ENCODE measurements at places on chromosomes 11 and 22.

- no peak for DNase-seq
These were observed 13.0 kb downstream of the NCF4 start for GRCh38 chr22:36873614-36874308.

DNA sequence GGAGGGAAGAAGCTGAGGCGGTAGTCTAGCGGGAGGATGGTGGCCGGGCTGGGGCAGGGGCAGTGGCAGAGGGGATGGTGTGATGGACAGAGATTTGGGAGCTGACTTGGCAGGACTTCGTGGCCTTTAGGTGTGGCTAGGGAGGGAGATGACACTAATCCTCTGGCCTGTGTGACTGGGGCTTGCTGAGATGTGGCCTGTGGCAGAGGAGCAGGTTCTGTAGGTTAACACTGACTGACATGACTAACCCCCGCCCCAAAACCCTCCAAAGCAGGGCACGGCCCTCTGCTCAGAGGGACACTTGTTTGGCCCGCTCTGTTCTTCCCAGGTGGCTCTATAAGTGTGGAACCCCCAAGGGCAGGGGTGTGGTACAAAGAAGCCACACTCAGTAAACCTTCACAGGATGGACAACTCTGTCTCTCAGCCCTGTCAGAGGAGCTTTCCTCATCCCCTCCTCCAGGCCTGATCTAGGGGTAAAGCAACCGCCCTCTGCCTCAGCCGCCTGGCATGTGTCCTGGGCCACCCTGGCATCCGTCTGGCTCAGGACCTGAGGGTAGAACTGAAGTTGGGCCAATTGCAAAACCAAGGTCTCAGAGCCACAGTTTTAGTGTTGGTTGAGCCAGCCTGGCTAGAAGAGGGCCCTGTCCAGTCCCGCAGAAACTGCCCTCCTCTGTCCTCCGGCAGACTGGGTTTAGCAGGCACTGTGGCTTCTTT lies 15.6 kb downstream of the TOM1 start:
- no peak for DNase-seq

DNA sequence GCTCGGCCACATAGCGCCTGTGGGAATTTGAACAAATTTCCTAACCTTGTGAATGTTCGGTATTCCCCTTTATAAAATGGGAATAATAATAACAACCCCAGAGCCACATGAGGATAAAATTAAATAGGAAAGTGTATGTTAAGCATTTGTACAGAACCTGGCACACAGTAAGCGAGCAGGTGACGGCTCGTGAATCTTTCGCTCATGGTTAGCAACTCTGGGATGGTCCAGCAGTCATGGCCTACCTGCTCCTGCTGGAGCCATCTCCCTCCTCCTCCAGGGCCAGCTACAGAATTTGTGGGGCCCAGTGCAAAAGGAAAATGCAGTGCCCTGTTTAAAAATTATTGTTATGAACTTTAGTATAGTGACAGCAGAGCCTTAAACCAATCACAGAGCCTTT lies 88.5 kb upstream of the CSNK2A3 start:
- no peak for DNase-seq

DNA sequence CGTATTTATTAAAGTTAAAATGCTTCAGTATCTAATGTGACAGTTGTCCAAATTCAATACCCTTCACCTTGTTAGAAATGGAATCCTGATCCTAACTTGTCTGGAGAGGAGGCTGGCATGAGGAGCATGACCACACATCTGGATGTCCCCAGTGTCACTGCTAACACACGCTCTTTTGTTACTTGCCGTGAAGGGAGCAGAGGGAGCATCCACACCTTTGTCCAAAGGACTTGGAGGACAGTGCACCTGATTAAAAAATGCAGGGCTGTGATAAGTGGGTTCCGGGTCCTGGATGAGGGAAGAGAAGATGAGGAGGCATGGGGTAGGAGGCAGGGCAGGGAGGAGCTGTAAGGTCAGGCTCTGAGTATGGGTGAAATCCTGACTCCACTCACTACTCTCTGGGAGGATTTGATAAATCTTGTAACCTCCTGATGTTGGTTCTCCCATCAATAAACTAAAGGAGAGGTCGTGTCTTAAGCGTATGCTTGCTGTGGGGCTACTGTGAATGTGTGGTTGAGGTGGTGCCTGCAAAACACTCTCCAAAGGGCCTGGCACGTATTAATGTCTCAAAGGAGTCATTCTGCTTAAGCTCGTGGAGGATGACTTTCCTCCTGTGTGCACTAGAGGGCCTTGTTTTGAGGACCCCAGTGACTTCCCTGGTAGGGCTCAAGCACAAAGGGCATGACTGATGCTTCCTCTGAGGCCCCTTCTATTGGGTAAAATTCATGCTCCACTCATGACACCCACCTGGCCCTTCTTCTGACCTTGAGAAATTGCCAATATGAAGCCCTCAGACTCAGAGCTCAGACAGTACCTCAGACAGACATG lies 16.8 kb upstream of the IGLL5 start:
- no peak for DNase-seq

DNA sequence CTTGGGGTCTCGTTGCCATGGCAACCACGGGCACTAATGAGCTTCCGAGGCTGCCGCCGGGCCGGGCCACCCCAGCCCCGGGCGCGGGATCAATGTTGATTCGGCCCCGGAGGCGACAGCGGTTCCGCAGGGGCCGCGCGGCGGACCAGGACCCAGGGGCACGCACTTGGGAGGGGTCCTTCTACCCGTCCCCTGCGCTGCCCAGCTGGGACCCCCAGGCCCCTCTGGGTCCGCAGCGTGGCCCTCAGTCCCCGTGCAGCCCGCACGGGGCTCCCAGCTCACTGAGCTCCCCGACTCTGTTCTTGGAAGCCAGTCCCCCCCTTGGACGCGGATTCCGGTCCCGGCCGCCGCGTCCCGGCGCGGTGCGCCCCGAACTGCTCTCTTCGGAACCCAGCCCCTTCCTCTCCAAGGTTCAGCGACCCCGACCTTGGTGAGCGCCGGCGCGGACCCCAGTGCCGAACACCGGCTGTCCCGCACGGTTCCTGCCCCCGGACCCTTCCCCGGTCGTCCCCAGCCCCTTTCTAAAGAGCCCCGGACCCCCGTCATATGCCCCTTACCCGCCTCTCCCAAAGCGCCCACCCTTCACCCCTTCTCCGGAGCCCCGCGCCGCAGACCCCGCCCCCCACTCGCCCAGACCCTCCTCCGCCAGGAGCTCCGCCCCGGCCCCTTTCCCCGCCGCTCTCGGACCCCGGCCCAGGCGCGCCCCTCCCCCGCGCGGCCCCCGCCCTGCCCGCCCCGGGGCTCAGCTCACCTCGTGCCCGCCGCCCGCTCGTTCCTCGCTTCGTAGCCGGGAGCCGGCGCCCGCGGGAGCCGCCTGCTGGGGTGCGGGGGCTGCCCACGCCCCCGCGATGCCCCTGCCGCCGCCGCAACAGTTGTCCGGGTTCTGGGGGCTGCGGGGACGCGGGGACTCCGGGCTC lies 18.3 kb upstream of the SHISAL1 start:
- DNase-seq, result no peak
